ENCODE measurements at places on chromosomes 2 and 18. TPM values are rescaled to one million over a fixed set of nuclear protein-coding genes. Genes with fewer than 3 reads are reported as not detected.

DNA sequence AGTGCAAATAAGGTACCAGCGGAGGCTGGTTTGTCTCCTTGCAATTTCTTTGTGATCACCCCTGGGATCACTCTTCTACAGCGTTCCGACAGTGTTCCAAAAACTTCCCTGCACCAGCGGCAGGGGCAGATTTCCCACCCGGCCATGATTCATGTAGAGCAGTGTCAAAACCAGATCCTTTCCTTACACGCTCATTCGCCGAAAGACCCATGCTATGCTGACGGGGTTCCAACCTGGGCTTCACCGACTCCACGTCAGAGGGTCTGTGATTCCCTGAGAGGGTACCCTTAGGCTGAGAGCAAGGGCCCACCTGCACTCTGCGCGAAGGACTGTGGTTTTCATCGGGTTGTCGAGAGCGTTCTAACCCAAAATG is 423 bp upstream of the TTC27 start:
- no peak for DNase-seq

DNA sequence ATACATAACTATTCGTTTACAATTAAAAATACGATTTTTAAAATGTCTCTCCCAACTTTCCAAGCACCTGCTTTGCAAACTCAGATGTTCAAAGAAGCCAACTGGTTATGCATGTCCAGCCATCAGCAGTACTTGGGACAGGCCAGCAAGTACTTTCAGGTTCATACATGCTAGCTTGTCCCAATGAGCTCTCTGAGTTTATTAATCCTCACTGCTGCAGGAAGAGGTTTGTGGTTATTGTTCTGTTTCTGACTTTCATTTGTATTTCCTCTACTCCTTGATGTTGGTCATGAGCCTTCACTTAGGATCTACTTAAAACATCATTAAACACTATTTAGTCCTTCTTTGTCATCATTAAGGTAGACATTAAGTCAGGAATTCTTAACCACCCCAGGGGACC is 374.1 kb downstream of the LRATD1 start:
- no peak for DNase-seq

- no peak for DNase-seq
Observed at GRCh38 chr2:20524412-20525040, 77.7 kb downstream of the RHOB start.

SYT4 gene
- 0.83 TPM for total RNA-seq

DNA sequence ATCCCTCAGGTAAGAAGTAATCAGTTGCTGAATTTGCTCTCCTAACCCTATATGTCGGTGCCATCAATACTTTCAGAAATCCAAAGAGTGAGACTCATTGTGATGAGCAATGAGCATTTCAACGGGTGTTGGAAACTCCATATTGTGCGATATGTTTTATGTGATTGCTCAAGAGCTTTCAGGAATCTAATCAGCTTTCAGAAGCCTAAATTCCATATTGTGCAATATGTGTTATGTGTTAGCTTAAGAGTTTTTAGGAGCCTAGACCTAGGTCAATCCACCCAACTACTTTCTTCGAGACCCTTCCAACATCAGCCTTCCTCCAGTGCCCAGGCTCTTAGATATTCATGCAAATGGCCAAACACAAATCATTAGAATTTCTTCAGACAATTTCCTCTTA is 277.3 kb downstream of the DSC3 start:
- DNase-seq: no peak

GRCh38 chr18:36354989-36355388 is 57.5 kb downstream of the FHOD3 start:
- DNase-seq: peak; percentile 66

DSG4 gene
- not detected for total RNA-seq

DNA sequence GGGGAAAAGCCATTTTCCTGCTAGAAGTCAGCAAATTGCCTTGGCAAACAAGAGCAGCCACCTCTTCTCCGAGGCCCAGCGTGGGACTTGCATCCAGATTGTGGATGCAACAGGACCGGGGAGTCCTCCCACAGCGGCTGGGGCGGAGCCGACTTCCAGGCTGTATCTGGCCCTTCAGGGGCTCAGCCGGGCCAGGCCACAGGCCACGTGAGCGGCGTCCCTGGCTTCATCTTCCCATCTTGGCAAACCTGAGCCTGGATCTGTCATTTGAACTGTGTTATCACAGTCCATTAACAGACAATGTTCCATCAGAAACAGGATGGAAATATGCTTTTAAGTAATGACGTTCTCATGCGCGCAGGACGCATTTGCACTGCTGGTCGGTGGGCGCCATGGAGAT is 483.5 kb upstream of the SALL3 start:
- no peak for DNase-seq

AOX1 gene
- total RNA-seq: 83.3 TPM

GRCh38 chr2:183069174-183069573 is 9.4 kb upstream of the DUSP19 start:
- DNase-seq: no peak

- DNase-seq: peak; percentile 83
Observed at GRCh38 chr18:75140296-75140695, 68.6 kb downstream of the PTGR3 start.

POTEI gene
- total RNA-seq: not detected

BABAM2 gene
- total RNA-seq: 35.5 TPM

ATP8B1 gene
- 20.4 TPM for total RNA-seq

- DNase-seq: no peak
Observed at GRCh38 chr2:60047347-60047746, 506.1 kb downstream of the BCL11A start.

HSBP1L1 gene
- 6.5 TPM for total RNA-seq

GRCh38 chr18:45241271-45241670 is 374.0 kb upstream of the SLC14A2 start:
- DNase-seq: no peak

KIAA2012 gene
- not detected for total RNA-seq

COL3A1 gene
- 182 TPM for total RNA-seq

DNA sequence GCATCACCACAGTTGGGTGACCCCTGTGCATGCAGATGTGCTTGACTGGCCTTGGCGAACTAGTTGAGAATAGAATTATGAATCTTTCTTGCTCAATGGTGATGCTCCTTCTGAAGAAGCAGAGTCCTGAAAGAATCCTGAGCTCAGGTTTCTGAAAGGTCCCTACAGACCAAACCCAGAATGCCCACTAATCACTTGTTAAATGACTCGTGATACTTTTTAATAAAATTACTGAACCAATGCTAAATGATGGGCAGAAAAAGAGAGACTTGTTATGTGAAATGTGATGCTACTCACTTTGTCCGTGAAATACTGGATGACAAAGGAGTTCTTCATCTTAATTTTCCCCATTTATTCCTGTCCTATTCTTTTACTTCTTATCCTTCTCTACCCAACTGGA is 263.5 kb upstream of the LRRTM1 start:
- no peak for DNase-seq

CYP27C1 gene
- under 0.01 TPM for total RNA-seq

CNPPD1 gene
- 58.5 TPM for total RNA-seq

DNA sequence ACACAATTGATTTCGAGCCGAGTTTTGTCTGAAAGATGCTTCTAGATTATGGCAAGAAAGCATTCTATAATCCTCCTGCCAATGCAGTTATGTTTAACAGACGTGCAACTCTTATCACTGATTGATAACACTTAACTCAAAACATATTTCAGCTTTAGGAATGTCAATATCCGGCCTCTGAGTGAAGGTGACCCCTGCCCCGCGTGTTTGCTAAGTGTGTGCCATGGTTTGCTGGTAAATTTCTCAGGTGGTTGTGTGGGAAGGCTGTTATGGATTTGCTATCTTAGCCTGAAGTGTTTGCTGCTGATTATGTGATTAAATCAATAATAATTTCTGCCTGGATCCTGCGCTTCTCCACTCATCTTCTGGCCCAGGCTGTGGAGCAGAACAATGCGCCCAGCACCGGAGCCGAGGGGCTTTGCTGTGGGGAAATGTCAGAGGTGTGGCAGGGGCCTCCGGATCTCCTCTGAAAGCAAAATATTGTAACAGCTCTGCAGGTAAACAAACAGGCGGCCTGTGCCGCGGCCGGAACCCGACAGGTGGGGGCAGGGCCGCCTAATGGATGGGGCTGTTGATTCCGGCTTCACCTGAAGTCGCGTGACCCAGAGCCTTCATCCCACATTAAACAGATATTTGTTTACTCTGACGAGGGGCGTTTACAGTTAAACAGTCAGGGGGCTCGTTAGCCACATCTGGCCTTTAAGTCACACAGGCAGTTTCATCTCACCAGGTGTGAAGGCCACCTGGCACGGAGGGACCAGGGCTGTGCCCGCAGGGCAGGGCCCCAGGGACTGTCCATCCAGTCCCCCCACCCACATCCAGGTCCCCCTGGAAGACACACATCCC is 210.7 kb upstream of the SALL3 start:
- no peak for DNase-seq

IL18R1 gene
- 11.8 TPM for total RNA-seq

DNA sequence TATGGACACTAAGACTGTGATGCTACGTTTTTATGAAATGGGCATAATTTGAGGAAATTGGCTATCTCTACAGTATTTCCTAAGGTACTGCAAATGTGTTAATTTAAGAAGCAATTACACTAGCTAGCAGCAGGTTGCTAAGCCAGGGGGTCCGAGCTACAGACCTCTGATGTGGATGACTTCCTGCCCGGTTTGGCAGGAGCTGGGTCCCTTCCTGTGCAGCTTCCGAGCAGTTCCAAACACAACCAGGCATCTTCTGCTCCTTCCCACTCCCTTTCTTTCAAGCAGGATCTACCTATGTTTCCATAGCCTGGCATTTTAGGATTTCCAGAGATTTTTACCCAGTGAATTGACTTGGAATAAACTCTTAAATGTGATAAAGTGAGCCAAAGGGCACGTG is 55.7 kb downstream of the SCN2A start:
- no peak for DNase-seq

DNA sequence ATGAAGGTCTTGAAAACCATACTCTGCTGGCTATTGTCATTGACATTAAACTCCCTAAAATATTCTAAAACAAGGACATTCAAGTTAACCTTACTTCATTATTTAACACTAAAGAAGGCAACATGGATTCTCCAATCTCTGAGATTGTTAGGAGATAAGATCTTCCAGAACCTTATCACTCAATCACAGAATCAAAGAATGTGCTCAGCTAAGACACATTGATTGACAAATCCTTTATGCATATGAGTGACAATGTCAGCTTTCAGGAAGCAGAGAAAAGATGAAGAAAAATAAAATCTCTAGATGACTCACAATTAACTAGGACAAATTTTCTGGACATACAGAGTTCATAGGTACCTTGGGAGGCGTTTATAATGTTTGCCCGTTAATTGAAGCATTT is 787.2 kb downstream of the TSN start:
- DNase-seq: no peak

DNA sequence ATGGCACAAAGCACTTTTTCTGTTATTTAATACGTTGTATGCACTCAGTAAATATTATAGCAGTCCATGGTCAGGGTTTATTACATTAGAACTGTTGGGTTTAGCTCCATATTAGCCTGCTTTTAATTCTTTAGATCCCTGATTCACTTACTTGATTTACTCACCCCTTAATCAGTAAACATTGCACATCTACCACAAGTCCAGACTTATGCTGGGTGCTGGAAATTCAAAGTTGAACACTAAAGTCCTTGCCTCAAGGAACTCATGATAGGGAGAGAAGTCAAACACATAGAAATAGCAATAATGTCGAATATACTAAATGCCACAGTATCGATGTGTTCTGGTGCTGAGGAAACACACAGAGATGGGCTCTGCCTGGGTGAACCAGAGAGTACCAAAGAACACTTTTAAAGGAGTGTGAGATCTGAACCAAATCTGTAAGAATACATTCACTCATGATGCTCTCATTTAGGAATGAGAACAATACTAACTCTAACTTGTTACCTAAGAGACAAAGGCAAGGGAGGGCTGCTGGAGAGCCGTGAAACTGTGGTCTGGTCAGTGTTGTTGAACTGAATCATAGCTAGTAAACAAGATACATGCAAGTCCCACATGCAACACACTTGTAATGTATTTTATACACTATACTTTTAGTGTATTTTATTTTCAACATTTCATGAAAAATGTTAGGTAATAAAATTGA is 4.9 kb downstream of the STAT4 start:
- DNase-seq: no peak

DNA sequence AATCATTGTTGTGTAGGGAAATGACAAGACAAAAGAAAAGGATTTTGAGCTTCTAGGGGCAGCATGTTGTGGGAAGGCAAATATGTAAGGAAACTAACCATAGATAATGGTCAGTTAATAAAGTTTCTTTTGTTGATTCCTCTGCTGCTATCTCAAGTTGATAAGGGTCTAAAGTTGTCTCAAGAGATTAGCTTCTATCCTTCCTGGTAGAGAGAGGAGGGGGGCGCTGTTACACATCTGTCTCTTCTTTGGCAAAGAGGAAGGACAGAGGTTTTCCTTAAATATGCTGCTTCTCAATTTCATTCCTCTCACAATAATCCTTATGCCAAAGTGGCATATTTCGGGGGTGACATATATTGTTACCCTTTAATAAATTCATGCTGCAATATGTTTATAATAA is 944.0 kb downstream of the DPP10 start:
- DNase-seq: no peak

SLC5A7 gene
- total RNA-seq: 2.3 TPM

GRCh38 chr18:7604361-7604760 is 37.2 kb downstream of the PTPRM start:
- DNase-seq: peak; percentile 5

- no peak for DNase-seq
Observed at GRCh38 chr2:203586206-203586605, 51.1 kb upstream of the RAPH1 start.

DNA sequence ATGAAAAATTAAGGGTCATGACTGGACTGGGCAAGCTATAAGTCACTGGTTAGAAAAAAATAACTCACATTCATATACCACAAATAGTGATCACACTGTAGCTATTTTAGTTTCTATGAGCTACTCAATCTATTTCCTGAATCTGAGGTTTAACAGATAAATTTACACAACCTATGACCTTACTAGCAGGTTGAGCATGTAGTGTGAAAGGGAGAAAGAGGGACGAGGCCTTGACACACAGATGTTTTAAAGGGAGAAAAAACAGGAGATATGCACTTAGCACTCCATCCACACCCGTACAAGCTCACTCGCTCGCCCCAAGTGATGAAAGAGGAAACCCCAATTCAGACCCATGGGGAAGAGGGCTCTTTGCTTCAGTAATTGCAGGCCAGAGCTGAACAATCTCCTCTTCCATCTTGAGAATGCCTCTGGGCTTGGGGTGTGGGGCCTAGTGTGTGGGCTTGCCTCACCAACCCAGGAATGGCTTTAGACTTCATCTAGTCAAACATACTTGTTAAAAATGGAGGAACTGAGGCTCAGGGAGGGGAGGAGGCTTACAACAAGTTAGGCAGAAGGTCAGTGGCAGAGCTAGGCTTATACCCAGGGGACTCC is 10.7 kb downstream of the CYRIA start:
- peak; percentile 26 for DNase-seq

MAP2 gene
- total RNA-seq: 57.1 TPM
